Gastroesophageal sphincter (tissue), 4 donors: ENCODE measurements at places on chromosomes 3 and 15.

GRCh38 chr15:68281008-68281407, 3.5 kb downstream of the FEM1B start:
- no peak for ATAC-seq

- no peak for ATAC-seq
Measured at GRCh38 chr15:63603516-63603915, 6.3 kb downstream of the FBXL22 start.

DNA sequence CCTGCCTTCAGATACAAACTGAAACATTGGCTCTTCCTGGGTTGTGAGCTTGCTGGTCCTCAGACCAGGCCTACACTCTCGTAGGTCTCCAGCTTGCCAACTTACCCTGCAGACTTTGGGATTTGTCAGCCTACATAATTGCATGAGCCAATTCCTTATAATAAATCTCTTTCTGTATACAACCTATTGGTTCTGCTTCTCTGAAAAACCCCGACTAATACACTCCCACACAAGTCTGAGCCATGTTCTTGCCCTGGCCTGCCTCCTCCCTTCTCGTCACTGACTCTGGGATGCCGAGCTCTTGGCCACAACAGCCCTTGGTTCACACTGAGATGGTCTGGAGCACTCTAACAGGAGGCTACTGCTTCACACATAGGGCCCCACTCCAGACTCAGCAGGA, 9.5 kb downstream of the CYP19A1 start:
- no peak for ATAC-seq

DNA sequence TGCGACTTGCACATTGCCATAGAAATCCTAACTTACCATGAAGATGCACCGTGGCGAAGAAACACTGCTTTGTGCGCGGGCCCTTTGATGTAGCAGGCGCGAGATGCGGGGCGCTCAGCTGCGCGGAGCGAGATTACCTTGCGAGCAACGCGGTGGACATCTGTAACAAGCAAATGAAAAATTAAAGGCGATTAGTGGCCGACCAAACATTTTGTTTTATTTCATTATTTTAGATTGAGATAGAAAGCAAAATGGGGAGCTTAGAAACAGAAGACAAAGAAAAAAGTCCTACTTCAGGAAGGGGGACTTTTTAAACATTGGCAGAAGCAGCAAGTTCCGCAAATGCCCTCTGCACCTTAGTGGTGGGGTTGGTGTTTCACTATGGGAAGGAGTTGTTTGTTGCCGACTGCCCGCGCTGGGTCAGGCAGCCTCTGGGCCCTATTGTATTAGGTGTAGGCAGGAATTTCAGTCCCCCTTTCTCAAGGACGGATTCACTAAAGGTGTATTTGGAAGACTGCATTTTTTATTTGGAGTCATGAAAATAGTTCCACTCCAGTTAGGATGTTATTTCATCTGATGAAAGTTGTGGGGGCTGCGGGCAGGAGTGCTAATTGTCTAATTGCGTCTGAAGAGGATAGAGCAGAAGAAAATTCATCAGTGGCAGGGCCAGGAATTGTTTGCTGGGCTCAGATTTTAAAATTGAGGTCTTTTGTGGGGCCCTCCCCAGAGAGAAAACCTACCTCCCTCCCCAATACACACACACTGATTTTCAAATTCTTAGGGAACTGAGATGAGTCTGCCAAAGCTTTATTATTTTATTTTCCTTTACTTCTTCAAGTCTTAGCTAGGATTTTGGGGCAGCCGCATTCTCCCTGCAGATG, 17.4 kb downstream of the ZIC4 start:
- ATAC-seq = no peak

GRCh38 chr3:47666118-47666517, 87.5 kb upstream of the CSPG5 start:
- ATAC-seq = no peak
